ENCODE measurements at places on chromosomes 1 and 21. TPM values are rescaled to one million over a fixed set of nuclear protein-coding genes. Genes with fewer than 3 reads are reported as not detected.

Gene RUSC1
- 43.4 TPM for total RNA-seq

Gene LEPROT
- total RNA-seq, result 113 TPM

Gene MAD2L2
- total RNA-seq, result 52.9 TPM

DNA sequence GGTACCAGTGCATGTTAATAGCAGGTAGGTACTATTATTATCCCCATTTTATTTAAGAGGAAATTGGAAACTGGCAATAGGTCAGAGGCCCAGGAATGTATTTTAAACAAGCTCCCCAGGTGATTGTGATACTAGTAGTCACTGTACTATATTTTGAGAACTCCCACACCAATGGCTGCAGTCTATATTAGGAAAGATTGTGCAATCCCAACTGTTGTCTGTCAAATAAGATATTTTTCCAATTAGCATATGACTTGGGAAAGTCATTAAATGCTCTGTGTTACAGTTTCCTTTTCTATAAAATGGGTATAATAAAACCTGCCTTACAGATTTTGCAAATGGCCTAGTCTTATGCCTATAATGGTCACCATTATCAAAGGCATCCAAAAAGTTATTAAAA, 94.2 kb upstream of the DMRTA2 start:
- H3K4me1 ChIP-seq, result no peaks in the 10 kb centered on the region
- H3K36me3 ChIP-seq, result no peaks in the 10 kb centered on the region
- no peaks in the 10 kb centered on the region for H3K27me3 ChIP-seq
- no peak for DNase-seq
- H3K4me3 ChIP-seq, result no peak overlapping the region

Measured in PC-9 (cell line).